ENCODE measurements at places on chromosomes 13 and 19. TPM values are rescaled to one million over a fixed set of nuclear protein-coding genes. Genes with fewer than 3 reads are reported as not detected.

ZNF667 gene
- 0.29 TPM for total RNA-seq

ZNF587 gene
- 20.2 TPM for total RNA-seq

TRAPPC2B gene
- total RNA-seq = 3.4 TPM

TMEM190 gene
- total RNA-seq = not detected

CYP2S1 gene
- total RNA-seq = 1.9 TPM

NOVA2 gene
- not detected for total RNA-seq

ZNF497 gene
- 0.41 TPM for total RNA-seq

GGN gene
- total RNA-seq = 0.40 TPM

F10 gene
- not detected for total RNA-seq

SBK2 gene
- not detected for total RNA-seq

- DNase-seq = no peak
Measured at GRCh38 chr13:35953537-35954206, 177.5 kb downstream of the DCLK1 start.

DNA sequence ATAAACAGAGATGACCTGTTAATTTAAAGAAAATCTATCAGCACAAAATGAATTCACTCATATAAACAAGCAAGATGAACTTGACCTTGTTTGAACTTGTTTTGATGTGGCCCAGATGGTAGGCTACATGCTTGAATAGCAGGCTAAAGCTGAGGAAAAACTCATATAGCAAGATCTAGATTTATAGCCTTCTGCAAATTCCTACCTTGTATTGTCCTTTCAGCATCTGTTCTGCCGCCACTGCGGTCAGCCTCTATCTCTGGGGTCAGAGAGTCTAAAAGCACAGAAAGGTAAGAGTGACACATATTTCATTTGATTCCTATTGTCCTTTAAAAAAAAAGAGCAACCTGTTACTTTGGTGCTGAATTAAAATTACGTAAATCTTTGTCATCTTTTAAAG, 392.1 kb downstream of the DACH1 start:
- no peak for DNase-seq

- DNase-seq = peak; percentile 32
Measured at GRCh38 chr13:100394005-100394695, 194.4 kb downstream of the GGACT start.

DNA sequence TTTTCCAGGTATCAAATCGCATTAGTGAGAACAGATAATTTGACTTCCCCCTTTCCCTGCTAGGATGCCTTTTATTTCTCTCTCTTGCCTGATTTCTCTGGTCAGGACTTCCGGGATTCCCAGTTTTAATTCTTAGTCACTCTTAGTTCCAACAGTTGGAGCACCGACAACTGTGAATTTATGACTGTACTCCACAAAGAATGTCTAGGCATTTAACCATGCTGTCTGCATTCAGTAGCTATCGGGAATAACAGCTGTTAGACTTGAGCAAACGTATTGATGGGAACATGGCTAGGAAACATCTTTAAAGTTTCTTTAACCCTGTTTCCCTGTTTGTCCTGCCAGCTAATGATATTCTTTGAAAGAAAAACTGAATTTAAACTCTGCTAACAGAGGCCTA, 14.1 kb upstream of the SPACA7 start:
- no peak for DNase-seq

GRCh38 chr13:47955836-47956235, 45.2 kb downstream of the SUCLA2 start:
- no peak for DNase-seq

DNA sequence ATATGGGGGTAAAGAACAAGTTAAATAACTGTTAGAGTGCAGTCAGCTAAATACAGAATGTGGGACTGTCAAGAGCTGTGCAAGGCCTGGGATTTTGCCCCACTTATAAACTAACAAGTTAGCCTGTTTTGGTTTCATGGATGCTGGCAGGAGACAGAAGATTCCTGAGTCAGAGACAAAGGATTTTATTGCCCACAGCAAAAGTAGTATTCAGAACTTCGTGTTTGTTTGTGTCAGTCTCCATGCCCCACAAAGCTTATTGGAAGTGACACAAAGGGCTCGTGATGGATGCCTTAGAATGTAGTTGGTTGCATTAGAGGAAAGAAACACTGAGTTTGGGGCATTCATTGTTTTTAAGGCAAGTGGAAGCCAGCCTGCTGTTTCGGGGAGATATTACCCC, 22.2 kb upstream of the SPRYD7 start:
- no peak for DNase-seq

DNA sequence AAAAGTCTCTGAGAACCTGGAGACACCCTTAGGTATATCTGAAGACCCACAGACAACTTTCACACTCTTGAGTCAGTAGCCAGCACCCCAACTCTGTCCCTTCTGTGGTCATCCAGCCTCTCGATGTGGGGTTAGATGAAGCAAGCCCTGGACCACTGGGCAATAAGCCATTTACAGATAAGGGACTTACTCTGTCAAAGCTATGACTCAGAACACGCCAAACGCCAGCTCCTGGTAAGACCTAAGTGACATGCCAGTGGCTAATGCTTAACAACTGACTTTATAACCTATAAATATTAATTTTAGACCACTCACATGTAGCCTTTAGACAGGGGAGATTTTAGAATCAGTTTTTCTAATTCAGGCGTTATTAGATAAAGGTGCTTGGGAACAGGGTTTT, 85.7 kb downstream of the SHISA2 start:
- DNase-seq = no peak

- DNase-seq = no peak
Measured at GRCh38 chr13:49877629-49878218, 58.4 kb downstream of the SPRYD7 start.

GRCh38 chr13:98322091-98322718, 145.1 kb upstream of the RNF113B start:
- DNase-seq = no peak

- DNase-seq = peak; percentile 60
Measured at GRCh38 chr13:32537580-32538142, 934 bp downstream of the N4BP2L2 start.

GRCh38 chr13:112808377-112809140, 118.7 kb downstream of the ATP11A start:
- no peak for DNase-seq

GRCh38 chr13:27476943-27477703, 26.8 kb upstream of the MTIF3 start:
- no peak for DNase-seq

- DNase-seq = no peak
Measured at GRCh38 chr13:31054632-31055031, 107.1 kb downstream of the HSPH1 start.

DNA sequence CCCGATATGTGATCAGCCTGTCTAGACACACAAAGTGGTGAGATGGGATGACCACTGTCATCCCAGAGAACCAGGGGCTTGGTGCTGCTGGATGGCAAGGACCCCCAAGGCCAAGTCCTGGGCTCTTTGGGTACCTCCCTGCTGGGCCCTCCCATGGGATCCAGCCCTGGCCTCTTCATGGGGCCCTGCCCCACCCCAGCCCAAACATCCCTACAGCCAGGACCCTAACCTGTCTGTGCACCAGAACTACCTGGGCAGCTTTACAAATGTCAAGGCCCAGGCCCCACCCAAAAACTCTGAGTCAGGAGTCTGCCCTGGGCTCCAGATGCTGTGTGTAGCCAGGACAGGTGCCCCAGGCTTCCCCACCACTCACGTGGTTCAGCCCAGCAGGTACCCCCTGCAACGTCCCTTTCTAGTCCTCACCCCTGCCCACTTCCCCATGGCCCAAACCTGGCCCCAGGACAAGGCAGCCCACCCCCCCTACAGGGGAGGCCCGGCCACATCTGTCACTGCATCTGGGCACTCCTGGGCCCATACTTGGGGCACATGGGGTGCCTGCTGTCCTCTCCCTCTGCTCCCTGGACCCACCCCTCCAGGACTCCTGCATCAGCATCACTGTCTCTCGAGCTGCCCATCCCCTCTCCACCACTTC, 233.5 kb downstream of the TUBA3C start:
- DNase-seq = no peak

- no peak for DNase-seq
Measured at GRCh38 chr13:58994777-58995176, 1169.0 kb downstream of the DIAPH3 start.
